ENCODE measurements at places on chromosomes 11 and 22. TPM values are rescaled to one million over a fixed set of nuclear protein-coding genes. Genes with fewer than 3 reads are reported as not detected.

- no peak for DNase-seq
Observed at GRCh38 chr22:44783581-44783980, 31.2 kb downstream of the ARHGAP8 start.

DNA sequence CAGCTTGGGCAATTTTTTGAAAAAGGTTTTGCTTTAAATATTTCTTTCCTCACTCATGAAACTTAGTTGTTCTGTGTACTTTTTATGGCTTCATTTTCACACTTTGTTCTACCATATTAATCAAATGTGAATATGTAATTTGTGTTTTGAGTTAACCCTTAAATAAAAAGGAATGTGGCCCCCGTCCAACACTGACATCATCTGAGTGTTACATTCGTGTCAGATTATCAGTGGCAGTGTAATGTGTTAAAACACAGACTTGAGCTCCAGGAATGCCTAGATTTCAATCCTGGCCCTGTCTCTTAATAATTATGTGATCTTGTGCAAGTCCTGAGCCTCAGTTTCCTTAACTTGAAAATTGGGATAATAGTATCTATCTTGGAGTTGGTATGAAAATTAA lies 5.6 kb downstream of the RTN3 start:
- no peak for DNase-seq

OR8K5 gene
- not detected for polyA plus RNA-seq

GRCh38 chr22:48537343-48537680 lies 1290.4 kb downstream of the BRD1 start:
- DNase-seq, result no peak

BACE1 gene
- polyA plus RNA-seq, result 11.8 TPM

DNA sequence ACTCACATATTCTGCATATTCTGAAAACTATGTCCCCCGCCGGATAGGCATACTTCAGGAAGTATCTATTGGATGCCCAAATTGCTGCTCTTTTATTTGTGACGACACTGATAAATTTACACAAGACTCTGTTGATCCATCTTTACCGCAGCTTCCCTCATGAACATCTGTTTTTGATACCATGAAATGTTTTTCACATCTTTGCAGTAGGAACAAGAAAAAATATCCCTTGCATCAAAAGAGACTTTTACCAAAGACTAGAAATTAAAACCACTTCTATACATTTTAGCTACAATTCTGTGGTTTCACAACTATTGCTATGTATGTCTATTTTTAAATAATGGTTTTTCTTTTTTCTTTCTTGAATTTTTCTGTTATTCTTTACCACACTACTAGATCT lies 15.3 kb downstream of the POU2AF2 start:
- DNase-seq, result no peak

GRCh38 chr11:2774173-2775082 lies 74.6 kb upstream of the KCNQ1OT1 start:
- no peak for DNase-seq

MRGPRG gene
- polyA plus RNA-seq, result not detected

POTEH gene
- not detected for polyA plus RNA-seq

GRCh38 chr11:19921976-19922688 lies 209.5 kb downstream of the NAV2 start:
- DNase-seq, result no peak

DNA sequence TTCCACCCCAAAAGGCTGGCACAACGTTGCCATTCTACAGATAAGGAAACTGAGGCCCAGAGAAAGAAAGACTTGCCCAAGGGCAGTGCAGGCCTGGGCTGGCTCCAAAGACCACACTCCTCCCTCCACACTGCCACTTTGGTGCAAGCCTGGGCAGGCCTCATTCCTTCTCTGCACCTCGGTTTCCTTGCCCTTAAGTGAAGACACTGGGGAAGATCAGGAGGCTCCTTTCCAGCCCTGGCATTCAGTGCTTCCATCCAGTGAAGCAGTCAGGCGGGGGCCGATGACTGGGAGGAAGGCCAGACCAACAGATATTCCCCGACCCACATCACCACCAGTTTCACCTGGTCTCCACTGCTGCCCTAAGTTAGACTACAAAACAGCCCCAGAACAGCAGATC lies 18.3 kb upstream of the TCF20 start:
- no peak for DNase-seq

DNA sequence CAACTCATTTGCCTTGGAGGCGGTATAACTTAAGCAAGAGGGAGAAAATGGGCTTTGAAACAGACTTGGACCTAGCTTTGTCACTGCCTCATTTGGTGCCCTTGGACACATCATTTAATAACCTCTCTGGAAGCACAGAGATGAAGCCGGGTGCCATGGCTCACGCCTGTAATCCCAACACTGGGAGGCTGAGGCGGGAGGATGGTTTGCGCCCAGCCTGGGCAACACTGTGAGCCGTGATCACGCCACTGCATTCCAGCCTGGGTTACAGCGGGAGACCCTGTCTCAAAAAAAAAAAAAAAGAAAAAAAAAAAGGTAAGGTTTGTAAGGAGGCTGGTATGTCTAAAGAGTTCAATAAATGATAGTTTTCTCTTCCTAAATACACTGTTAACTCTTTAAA lies 806 bp downstream of the COA4 start:
- DNase-seq, result no peak

DNA sequence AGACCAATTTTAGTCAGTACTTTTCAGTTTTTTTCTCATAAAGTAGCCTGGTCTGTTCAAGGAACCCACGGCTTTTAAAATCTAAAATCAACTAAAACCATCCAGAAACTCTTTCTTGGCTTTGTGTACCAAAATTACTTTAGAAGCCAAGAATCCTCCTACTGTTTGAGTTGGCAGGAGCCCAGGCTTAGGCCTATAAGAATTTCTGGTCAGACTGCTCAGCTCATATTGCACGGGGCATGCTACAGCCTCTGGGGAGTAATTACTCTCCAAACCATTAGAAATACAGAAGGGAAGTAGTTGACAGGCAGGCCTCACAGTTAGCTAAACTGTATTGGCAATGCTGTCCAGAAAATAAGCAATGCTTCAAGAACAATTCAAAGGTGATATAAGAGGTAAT lies 1862.9 kb upstream of the RAG2 start:
- DNase-seq, result no peak

IGLL1 gene
- not detected for polyA plus RNA-seq

ACCS gene
- polyA plus RNA-seq, result 108 TPM

DNA sequence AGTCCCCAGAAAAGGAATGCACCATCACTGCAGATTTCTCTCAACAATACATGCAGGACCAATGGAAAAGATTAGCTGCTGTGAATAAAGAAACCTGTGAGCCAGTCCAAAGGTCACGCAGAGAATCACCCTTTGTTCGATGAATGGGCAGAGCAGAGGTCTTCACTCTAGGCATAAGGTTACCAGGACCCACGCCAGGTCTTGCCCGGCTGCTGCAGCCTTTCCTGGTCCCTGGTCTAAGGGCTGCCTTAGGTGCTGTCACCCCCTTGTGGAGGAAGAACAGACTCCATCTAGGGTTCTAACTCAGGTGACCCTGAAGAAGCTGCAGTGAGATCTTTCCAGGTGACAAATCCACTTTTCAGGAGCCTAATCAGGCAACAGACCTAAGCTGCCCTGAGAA lies 29.0 kb upstream of the NAP1L4 start:
- DNase-seq, result peak; percentile 32

DNA sequence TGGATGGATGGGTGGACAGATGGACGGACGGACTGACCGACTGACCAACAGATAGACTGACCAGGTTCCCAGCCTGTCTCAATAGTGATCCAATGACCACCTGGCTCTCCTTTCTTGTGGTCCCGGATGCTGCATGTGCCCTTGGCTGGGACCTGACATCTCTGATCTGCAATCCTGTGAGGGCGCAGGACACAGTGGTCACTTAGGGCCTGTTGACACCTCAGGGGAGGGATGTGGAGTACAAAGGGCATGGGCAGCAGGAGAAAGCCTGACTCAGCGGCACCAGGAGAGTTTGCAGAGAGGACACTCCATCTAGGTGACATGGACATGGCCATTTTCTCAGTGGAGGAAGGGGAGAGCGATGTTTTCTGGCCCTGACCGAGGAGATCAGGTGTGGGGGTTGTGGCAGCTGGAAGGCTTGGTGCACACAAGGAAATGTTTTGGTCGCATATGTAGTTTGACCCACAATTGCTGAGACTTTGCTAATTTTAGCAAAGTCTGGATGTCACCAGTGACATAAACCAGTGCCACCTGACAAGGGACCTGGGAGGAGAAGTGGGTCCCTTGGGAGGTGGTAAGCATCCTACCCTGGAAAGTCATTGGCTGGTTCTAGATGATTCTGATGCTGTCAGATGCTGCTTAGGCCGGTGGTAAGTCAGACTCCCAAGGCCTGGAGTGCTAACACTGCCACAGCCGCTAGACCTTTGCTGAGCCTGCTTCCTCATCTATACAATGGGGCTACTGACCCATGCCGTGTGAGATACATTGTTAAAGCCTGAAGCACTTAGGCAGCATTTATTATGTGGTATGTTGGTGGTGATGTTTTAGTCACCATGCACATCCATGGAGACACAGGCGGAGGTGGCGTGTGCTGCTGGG lies 50.7 kb downstream of the CD82 start:
- DNase-seq, result no peak

ZFPL1 gene
- polyA plus RNA-seq, result 34.7 TPM

GRCh38 chr22:38843201-38843656 lies 599 bp downstream of the NPTXR start:
- peak; percentile 56 for DNase-seq

PDE2A gene
- polyA plus RNA-seq, result 106 TPM

NXPE1 gene
- not detected for polyA plus RNA-seq

GRCh38 chr11:86081455-86081854 lies 12.6 kb upstream of the PICALM start:
- DNase-seq, result no peak

GRCh38 chr11:81380395-81380794 lies 1353.3 kb downstream of the FAM181B start:
- no peak for DNase-seq

GRCh38 chr11:103397369-103397768 lies 288.1 kb downstream of the DYNC2H1 start:
- DNase-seq, result no peak

DNA sequence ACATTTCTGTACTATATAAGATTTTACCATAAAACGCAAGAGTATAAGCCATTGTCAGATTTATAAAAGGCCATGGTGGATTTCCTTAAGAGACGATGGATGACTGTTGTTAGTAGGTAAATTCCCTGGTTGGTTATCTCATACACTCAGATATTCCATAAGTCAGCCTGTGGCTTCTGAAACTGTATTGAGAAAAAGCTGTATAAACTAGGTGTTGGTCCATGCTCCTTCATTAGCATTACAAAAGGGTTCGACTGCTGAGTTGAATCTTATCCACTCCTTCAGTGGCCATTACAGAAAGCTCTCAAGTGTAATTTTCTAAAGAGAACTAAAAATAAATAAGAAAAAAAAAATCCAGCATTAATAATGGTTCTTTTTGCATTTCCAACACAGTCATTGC lies 5.3 kb downstream of the GRAP2 start:
- no peak for DNase-seq

GRCh38 chr11:111309215-111309915 lies 11.0 kb downstream of the POU2AF3 start:
- no peak for DNase-seq

DNA sequence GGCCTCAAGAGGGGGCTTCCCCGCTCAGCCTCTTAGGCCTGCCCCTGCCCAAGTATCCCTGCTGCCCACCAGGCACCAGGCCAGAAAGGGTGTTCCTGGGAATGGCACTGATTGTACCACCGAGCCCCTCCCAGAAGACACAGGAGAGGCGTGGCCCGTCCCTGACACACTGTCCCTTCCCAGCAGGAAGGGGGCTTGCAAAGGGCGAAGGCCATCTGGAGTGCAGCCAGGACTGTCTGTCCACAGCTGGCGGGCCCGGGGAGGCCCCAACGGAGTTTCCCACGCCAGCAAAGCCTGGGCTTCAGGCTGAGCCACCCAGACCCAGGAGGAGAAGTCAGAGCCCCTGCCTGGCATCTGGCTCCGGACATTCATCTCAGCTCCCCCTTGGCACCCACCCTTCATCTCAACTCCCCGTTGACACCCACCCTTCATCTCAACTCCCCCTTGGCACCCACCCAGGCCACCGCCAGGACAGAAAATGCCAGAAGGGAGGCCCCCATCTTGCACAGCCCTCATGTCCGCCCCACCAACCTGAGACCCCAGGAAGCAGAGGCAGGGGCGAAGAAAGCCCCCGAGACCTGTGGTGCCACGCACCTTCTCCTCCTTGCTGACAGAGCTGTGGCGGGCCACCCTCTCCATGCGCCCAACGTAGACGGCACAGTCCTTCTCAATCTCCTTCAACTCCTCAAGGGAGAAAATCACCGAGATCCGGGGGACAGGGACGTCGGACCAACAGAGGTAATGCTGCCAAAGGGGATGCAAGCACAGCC lies 19.4 kb downstream of the TUBGCP6 start:
- no peak for DNase-seq

CCDC188 gene
- polyA plus RNA-seq, result 19.0 TPM

RTN4RL2 gene
- 0.56 TPM for polyA plus RNA-seq

DNA sequence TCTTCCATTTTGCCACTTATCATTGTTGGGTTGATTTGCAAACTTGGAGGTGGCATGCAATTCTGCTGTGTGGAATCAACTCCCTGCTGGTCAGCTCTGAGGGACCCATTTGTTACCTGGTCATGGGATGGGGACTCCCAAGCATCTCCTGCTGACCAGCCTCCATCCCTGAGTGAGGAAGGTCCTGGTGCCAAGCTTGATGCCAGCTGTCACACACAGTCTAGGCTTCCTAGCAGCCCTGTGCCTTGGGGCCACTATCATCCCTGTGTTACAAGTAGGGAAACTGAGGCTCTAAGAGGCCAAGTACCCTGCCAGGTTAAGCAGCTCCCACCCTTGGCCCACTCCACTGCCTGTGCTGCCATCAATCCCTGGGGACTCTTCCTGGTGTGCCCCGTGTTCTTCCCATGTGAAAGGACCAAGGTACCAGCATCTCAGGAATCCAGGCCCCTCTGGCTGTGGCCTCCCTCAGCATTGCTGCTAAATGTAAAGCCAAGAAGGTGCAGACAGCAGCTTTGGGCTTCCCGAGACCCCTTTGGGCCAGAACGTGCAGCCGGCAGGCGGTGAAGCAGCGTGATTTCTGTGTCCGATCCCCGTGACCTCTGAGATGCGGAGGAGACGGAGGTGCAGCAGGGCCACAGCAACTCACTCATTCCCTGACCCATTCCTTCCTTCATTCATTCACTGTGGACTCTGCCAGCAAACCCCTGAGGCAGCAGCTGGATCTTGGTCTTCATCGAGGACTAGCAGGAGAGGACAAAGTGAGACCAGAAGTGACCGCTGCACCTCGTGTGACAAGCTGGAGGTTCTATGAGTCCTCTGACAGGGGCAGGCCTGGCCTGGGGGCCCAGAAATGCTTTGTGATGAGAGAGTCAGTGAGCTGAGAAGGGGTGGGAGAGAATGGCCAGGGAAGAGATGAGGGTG lies 49.7 kb downstream of the MYEOV start:
- DNase-seq, result peak; percentile 4
